Ecto neural progenitor cell (in vitro differentiated cells): ENCODE measurements at places on chromosomes 12 and 14.

GRCh38 chr12:5000204-5000603 is 43.5 kb upstream of the KCNA5 start:
- no peak for DNase-seq

GRCh38 chr12:3236345-3237187 is 159.4 kb downstream of the TSPAN9 start:
- no peak for DNase-seq

- no peak for DNase-seq
Observed at GRCh38 chr12:124730455-124730932, 133.2 kb downstream of the SCARB1 start.

DNA sequence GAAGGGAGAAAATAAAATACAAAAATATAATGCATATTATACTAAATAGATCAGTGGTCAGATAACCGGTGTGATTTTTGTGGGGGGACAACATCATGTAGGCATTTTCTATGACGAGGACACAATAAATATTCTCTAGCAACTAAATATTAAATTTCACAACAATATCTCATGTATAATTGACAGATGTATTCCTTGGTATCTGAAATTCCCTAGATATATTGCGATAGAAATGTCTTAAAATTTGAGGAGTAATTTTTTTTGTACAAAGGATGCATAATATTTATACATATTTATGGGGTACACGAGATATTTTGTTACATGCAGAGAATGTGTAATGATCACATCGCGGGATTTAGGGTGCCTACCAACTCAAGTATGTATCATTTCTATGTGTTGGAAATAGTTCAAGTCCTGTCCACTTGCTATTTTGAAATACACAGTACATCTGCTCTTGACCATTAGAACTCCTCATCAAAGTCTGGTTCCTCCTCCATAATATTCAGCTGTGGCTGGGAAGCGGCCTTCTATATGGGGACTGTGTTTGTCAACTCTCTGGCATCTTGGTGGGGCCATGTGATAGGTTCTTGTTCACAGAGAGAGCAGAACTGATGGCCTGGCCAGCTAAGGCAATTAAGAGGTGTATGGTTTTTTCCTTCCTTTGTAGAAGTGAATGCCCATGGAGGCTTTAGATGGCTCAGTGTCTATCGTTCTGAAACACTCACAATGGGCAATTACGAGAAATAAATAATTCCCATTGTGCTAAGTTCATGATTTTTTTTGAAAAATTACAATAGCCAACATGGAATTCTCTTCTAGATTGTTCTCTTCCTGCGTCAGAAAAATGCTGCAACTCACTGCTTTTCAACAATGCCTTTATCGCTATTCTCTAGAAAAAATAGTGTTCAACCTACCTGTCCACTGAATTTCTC is 8.8 kb downstream of the A2M start:
- DNase-seq, result no peak

DNA sequence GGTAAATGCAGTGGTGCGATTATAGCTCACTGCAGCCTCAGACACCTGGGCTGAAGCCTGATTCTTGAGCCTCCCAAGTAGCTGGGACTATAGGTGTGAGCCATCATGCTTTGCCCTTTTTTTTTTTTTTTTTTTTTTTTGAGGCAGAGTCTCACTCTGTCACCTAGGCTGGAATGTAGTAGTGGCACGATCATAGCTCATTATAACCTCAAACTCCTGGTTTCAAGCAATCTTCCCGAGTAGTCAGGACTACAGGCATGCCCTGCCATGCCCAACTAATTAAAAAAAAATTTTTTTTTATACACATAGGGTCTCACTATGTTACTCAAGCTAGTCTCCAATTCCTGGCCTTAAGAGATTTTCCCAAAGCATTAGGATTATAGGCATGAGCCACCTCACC is 6.9 kb downstream of the ATP2A2 start:
- DNase-seq, result no peak
